ENCODE measurements at places on chromosomes 7 and 10.

- no peak for DNase-seq
Observed at GRCh38 chr10:17122052-17122451, 7.6 kb downstream of the CUBN start.

- no peak for DNase-seq
Observed at GRCh38 chr7:129271500-129272355, 46.9 kb downstream of the AHCYL2 start.

DNA sequence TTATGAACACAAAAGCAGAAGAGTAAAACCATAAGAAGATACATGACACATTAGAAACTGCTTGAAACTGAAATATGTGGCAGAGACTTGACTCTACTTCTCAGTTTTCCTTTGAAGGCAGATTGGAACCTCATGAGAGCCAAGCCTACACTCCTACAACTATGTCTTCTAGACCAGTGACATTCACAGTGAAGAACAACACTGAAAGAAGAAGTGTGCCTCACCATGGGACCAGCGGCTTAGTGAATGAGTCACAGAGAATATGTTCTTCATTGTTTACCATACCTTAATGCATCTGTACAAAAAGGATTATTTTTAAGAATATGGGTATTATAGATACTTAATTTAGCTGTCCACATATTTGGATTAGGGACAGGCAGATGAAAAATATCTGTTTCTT is 248.3 kb downstream of the CDC14C start:
- DNase-seq = no peak

DNA sequence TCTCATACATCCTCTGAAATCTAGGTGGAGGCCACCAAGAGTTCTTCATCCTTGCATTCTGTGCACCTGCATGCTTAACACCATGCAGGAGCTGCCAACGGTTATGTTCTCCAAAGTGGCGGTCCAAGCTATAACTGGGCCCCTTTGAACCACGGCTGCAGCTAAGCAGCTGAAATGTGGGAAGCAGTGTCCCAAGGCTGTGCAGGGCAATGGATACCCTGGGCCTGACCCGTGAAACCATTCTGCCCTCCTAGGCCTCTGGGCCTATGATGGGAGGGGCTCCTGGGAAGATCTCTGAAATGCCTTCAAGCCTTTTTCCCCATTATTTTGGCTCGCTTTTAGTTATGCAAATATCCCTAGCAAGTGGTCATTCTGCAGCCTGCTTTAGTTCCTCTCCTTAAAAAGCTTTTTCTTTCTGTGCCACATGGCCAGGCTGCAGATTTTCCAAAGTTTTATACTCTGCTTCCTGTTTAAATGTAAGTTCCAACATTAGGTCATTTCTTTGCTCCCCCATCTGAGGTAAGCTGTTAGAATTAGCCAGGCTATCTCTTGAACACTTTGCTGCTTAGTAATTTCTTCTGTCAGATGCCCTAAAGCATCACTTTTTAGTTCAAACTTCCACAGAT is 7.7 kb upstream of the GTPBP4 start:
- no peak for DNase-seq

- no peak for DNase-seq
Observed at GRCh38 chr7:16630654-16631053, 14.9 kb downstream of the ANKMY2 start.

DNA sequence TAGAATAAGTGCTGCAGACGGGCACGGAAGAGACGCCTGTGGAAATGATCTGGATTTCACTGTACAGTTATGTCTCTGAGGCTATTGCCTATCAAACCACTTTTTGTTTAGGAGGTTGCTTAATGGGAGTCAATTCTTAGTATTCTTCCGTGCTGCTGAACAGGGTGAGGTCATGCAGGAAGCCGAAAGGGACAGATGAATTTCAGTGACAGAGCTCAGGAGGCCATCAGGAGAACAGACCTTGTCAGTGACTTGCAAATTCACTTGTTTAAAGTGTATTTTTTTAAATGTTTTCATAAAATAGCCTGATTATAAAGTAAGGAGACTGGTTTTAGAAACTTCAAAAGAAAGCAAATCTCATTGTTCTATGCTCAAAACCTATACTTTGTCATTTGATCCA is 58.9 kb downstream of the XRCC2 start:
- no peak for DNase-seq

GRCh38 chr7:114789161-114789560 is 132.7 kb upstream of the MDFIC start:
- no peak for DNase-seq

- DNase-seq = no peak
Observed at GRCh38 chr7:50229964-50230363, 74.6 kb upstream of the IKZF1 start.

GRCh38 chr10:113820507-113820906 is 33.4 kb downstream of the DCLRE1A start:
- no peak for DNase-seq

DNA sequence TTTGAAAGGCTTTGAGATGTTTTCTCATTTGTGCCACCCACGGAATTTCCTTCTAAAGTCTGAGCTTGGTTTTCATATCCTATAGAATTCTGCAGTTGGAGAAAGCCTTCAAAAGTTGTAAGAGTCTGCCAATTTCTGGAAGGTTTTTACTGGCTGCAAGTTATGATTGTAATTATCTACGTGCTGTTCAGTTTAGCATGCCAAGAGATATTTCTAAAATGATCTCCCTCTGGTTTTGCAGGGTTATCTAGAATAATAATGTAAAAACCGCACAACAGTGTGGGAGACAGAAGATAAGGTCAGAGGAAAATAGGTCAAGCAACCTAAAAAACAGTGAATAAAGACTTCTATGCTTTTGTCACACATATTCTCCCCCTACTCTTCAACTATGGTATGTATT is 69.3 kb downstream of the MTERF1 start:
- peak; percentile 20 for DNase-seq

DNA sequence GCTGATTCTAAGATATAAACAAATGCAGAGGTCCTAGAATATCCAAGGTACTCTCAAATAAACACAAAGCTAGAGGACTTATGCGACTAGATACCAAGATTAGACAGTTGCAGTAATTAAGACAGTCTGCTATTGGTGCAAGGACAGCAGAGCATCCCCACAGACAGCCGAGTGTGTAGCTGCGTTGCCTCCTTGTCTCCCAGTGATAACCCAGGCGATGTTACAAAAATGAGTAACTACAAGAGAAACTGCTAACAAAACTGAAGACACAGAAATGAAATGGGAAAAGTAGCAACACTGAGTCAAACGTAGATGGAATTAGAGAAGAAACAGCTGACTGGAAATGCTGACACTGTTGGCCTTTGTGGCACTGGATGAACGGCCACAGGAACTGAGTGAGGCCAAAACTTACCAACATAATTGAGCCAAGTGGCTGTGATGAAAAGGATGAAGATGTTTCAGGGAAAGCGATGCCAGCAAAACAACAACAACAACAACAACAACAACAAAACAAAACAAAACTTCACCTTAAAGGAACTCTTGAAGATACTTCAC is 54.3 kb downstream of the BAIAP2L1 start:
- no peak for DNase-seq

GRCh38 chr10:33193701-33194521 is 140.6 kb downstream of the NRP1 start:
- no peak for DNase-seq

- peak; percentile 54 for DNase-seq
Observed at GRCh38 chr10:7593905-7594304, 72.9 kb downstream of the ITIH5 start.

DNA sequence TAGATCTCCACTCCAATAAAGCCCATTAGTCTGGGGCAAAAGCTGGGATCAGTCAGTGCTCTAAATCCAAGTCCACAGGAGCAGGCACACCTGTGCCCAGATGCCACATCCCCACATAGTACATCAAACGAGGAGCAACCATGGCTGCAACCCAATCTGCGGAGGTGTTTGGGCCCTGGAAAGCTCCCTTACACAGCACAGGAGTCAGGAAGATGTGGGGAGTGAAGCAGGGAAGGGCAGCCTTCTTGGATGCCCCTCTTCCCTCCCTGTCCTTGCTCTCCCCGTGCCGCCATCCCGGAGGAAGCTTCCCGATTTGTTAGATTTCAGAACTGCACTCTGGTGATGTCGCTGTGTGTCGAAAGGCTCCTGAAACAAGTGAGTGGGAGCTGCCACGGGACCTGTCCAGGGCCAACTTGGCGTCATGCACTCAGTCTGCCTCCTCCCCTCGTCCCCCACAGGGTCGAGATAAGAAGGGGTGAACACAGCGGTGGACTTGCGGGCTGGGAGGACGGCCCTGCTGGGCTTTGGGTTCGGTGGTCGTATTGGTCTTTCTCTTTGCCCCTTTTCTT is 230.6 kb upstream of the GRB10 start:
- no peak for DNase-seq

- no peak for DNase-seq
Observed at GRCh38 chr7:6242561-6242960, 29.9 kb downstream of the CYTH3 start.

- no peak for DNase-seq
Observed at GRCh38 chr7:140889645-140890044, 35.1 kb downstream of the BRAF start.

DNA sequence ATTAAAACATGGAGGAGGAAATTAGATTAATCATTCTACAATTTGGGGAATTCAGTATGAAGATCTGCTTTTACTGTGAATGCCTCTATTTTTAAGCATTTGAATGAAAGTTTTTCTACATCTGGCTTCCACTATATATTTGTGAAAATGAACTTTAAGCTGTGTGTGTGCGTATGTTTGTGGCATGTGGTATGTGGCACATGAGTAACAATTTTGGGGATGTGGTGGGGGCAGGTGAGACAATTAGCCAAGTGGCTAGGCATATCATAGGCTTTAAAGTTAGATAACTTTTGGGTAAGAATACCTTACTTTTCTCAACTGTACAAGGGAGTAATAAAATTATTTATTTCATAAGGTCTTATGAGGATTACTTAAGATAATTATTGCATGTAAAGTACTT is 81.5 kb downstream of the ZNF22 start:
- DNase-seq = no peak

DNA sequence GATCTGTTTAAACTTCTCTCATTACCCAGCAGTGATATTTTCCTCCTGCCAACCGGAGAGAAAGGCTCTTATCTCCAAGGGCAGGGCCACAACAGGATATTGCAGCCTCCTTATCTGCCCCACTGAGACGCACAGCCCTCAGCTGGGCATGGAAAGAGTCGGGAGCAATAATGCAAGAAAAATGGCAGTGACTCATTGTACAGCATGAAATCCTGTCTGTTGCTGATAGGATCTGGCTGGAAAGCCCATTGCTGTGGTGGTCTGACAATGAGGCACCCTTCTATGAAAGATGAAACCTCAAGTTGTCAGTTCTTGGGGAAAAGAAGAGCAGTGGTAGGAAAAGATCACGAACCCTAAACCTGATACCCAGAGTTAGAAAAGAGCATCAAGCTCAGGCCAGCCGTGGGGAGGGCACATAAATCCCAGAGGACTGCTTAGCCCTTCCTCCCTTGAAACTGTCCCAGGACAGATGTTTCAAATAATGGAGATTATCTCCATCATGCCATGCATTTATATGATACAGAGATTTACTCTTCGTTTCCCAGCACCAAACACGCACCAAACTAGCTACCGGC is 47.0 kb upstream of the FIGNL1 start:
- peak; percentile 69 for DNase-seq

DNA sequence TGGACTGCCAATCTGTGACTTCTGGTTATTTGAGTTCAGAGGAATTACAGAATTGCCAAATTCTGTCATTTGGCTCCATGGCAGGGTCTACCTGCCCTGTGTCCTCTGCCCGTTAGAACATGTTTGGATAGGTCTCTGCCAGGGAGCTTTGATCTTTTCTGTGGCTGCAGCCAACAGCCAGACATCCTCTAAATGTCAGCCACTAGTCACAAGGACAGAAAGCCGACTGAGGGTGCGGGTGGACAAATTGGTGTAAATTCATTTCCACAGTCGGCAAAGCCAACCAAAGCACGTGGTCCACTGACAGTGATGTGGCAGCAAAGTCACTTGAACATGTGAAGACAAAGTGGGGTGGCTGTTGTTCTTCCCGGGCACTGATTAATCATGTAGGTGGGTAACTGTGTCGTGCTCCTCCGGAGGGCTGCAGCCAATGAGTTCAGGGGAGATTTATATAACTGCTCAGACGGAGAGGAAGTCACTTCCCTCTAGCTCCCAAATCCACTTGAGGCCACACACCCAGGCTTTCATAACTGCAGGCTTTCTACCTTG is 26.7 kb upstream of the CAMK1D start:
- DNase-seq = no peak

DNA sequence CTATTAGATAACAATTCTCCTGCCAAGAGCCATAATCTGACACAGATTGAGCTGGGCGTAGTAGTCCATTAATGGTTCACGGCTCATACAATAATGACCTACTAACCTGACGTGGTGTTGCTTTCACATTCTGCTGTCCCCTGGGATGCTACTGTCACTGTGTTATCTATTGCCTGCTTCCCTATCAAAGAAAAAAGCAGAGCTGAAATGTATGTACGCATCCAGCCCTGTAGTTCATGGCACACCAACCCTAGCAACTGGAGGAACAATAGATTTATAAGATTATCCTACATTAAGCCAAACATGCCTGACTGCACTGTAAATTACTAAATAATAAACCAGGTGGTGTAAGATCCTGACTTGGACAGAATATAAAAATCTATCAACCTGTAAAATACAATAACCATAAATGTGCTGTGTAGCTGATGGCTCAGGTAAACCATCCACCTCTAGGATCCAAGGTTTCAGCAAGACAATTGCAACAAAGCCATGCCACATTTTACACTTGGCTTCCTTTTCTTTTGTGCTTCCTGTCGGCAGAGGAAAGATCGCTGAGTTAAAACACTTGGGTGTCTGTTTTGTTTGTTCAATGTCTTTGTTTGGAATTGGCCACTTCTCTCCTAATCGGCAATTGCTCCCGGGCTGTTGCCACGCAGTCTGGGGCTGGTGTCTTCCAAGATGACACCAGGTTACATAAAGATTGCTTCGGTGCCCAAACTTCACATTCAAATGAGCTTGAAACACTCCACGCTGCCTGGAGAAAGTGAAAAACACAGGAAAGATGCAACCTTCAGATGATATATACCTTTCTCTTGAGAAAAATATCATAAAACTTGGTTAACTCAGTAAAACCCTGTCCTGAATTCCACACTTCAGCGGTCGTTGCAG is 143.9 kb upstream of the MGMT start:
- no peak for DNase-seq

GRCh38 chr7:29288181-29289091 is 93.9 kb downstream of the CHN2 start:
- DNase-seq = no peak

Measured in umbilical cord (tissue), 2 donors.